ENCODE measurements at places on chromosomes 4 and X. TPM values are rescaled to one million over a fixed set of nuclear protein-coding genes. Genes with fewer than 3 reads are reported as not detected.

DNA sequence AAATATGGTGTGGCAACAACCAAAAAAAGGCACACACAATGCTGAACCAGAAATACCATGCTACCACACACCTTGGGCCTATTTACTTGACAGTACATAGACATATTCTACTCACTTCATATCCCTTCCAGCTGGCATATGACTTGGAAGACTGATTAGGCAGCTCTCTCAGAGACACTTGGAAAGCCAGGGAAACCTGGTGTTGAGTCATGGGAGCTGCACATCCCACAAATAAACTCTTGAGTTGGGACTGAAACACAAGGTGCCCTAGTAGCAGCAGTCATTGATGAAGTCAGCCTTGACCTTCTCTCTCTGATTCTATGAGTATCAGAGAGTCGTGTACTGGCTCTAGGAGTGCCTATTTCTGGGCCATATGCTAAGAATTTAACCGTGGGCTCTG is 776.6 kb upstream of the LCORL start:
- H3K4me1 ChIP-seq, result no peaks in the 10 kb centered on the region
- DNase-seq, result no peak
- no peaks in the 10 kb centered on the region for H3K36me3 ChIP-seq
- H3K4me3 ChIP-seq, result no peak overlapping the region

GRCh38 chr4:6474705-6475457 is 2.5 kb upstream of the PPP2R2C start:
- no peaks in the 10 kb centered on the region for H3K36me3 ChIP-seq
- no peak overlapping the region for H3K27ac ChIP-seq
- peaks cover 3% of the 10 kb centered on the region for H3K4me1 ChIP-seq
- no peak overlapping the region for H3K4me3 ChIP-seq

RASL11B gene
- 1.0 TPM for total RNA-seq

DNA sequence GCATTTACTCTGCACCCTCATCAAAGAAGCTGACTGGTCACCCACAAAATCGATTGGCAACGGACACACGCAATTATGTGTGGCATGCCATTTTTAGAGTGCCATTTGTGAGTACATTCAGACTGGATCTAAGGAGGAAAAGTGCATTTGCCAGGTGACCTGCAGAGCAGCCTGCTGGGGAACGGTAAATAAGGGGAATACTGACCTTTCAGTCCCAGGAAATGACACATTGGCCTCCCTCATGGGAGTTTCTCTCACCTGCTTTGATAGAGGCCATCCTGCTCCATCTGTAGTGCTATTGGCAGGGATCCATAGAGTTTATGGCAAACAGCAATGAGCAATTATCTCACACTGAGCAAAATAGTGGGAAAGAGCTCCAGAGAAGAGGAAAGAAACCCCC is 127.8 kb downstream of the DDX53 start:
- H3K27ac ChIP-seq, result no peak overlapping the region
- no peaks in the 10 kb centered on the region for H3K36me3 ChIP-seq
- no peak for DNase-seq
- no peaks in the 10 kb centered on the region for H3K27me3 ChIP-seq
- H3K4me3 ChIP-seq, result no peak overlapping the region

DNA sequence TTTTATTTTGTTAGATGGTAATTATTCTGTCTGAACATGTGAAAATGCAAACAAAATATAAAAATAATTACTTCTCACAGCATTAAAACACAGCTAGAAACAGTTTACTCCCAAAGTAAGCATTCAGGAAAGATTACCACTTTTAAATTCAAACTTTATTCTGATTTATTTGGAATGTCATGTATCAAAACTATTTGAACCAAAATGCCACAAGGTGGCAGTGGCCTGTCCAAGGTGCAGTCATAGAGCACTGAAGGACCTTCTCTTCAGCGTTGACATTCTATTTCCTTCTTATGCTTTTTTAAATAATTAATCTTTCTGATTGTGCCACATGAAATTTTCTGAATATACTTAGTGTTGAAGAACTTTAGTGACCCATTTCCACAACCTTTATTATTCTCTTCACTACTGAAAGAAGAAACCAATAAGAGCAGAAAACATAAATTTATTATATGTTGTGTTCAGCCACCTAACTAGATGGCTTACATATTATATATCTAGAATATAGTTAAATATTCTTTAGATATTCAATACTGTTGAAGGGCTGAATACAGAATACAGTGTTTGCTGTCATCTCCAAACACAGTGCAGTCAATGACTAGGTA is 283.6 kb downstream of the CFAP299 start:
- H3K36me3 ChIP-seq, result no peaks in the 10 kb centered on the region
- H3K4me1 ChIP-seq, result no peaks in the 10 kb centered on the region
- H3K27ac ChIP-seq, result no peak overlapping the region
- no peaks in the 10 kb centered on the region for H3K27me3 ChIP-seq

CCDC110 gene
- total RNA-seq, result 1.8 TPM
